T-helper 9 cell (primary cell): ENCODE measurements at places on chromosomes 11 and 22.

GRCh38 chr11:126720539-126721235, 279.9 kb downstream of the KIRREL3 start:
- no peak for DNase-seq

- DNase-seq, result no peak
Observed at GRCh38 chr11:44416776-44417175, 106.8 kb upstream of the ALX4 start.

DNA sequence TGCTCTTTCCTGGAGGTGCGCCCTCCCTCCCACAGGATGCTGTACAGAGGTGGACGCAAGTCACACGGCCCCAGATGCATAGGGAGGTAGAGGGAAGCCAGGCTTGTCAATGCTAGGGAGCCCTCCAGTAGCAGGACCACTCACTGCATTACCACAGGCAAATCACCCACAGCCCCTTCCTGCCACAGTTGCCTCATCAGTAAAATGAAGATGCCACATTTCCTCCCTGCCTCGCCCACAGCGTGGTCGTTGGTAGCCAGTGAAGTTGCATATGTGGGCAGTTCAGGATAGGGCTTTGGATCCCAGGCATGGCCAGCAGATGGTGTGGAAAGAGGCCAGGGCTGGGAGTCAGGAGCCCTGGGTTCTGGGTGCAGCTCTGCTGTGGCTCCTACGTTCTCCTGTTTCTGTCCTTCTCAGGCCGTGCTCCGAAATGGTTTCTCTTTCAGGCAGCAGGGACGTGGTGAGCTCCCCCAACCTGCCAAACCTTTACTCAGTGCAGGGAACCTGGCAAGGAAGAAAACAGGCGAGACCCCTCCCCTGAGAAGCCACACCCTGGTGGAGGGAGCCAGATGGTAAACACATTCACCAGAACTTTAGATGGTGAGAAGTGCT, 22.6 kb downstream of the DAGLA start:
- DNase-seq, result no peak

GRCh38 chr22:20973634-20974286, 6.7 kb downstream of the AIFM3 start:
- no peak for DNase-seq

DNA sequence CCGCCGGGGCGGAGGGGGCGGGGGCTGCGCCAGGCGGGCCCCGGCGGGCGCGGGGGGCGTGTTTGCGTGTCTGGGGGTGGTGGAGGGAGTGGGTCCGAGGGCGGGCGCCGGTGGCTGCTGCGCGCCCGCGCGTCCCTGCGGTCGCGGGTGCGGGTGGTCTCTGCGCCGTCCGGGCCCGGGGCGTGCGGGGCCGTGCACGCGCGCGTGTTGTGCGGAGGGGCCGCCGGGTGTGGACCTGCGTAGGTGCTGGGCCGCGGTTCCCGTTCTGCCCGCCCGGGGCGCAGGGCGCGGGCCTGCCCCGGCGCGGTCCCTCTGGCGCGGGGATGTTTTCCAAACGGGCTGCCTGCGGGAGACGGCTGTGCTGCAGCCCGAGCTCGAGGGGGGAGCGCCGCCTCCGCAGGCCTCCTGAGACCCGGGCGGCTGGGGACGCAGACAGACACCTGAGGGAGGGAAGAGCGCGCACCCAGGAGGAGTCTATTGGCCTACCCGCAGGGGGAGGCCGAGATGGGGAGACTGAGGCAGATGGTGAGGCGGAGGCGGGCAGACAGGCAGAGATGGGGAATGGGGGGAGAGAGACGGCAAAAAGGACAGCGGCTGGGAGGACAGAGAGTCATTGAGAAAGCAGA, 442 bp downstream of the PELI3 start:
- no peak for DNase-seq

GRCh38 chr11:75507571-75507970, 18.2 kb downstream of the GDPD5 start:
- DNase-seq, result no peak

DNA sequence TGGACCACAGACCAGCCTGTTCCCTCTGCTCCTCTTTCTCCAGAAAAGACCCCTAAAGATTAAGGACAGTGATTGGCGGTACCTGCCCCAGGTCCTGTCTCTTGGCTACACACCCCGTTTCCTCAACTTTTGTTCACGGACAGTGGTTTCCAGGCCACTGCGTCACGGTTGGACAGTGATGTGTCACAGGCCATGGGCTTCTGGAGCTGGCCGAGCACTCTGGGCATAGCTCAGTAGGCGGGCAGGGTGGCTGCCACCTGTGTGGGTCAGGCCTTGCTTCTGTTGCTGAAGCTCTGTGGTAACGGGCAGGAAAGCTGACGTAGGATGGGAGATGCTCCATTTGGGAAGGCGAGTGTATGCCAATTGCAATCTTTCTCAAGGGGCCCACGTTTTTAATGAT, 13.6 kb downstream of the TUB start:
- DNase-seq, result no peak

DNA sequence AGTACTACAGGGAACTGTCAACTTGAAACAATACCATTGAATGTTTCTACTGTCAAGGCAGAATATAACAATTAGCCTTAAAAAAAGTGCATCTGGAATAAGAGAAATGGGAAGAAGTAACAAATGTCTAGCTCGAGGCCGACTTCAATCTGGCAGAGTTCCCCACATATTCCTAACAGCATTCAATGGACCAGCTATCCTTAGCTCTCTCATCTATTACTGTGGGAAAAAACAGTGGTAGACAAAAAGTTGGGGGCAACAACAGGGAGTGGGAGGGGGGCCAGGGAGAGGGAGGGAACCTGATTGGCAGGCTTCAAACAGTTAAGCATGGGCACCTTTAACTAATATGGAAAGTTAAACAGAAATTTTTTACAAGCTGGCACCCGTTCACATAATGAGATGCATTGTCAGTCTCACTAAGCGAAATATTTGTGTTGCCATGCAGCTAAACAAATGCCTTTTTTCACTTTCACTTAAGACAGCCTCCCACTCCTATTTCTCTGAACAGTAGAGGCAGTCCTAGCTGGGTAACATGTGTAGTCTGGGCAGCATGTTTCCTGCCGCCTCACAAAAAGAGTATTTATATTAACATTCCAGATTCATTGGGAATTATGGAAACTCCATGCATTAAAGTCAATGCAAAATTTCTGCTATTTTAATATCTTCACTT, 62.2 kb upstream of the SOX6 start:
- DNase-seq, result no peak

- no peak for DNase-seq
Observed at GRCh38 chr22:47588578-47588960, 826.1 kb downstream of the TBC1D22A start.

GRCh38 chr11:2812371-2812991, 73.1 kb downstream of the CDKN1C start:
- no peak for DNase-seq

- DNase-seq, result no peak
Observed at GRCh38 chr22:17717708-17718107, 56.6 kb downstream of the BID start.

- DNase-seq, result no peak
Observed at GRCh38 chr11:30749268-30749667, 163.1 kb upstream of the MPPED2 start.

- DNase-seq, result no peak
Observed at GRCh38 chr22:17692841-17693240, 54.3 kb downstream of the BCL2L13 start.

DNA sequence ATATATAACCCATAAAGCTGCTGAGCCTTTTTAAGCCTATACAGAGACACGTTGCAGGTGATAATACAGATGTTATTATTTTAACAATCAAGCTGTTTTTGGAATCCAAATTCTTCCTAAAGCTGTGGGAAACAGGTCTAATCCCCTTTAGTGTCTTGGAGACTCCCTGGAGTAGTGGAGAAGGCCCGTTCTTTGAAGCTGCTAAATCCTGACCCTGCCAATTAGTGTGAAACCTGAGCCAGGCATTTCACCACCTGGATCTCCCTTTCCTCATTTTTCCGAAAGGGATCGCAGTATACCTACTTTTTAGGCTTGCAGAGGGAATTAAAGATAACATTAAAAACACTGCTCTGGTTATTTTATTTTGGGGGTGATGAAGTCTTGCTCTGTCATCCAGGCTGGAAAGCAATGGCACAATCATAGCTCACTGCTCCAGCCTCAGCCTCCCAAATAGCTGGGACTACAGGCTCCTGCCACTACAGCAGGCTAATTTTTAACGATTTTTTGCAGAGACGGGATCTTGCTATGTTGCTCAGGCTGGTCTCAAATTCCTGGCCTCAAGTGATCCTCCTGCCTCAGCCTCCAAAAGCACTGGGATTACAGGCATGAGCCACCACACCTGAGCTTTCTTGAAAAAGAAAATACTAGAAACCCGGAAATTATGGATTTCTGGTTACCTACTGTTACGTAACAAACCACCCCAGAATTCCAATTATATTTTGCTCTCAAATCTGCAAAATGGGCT, 1.7 kb upstream of the EIF4ENIF1 start:
- no peak for DNase-seq

DNA sequence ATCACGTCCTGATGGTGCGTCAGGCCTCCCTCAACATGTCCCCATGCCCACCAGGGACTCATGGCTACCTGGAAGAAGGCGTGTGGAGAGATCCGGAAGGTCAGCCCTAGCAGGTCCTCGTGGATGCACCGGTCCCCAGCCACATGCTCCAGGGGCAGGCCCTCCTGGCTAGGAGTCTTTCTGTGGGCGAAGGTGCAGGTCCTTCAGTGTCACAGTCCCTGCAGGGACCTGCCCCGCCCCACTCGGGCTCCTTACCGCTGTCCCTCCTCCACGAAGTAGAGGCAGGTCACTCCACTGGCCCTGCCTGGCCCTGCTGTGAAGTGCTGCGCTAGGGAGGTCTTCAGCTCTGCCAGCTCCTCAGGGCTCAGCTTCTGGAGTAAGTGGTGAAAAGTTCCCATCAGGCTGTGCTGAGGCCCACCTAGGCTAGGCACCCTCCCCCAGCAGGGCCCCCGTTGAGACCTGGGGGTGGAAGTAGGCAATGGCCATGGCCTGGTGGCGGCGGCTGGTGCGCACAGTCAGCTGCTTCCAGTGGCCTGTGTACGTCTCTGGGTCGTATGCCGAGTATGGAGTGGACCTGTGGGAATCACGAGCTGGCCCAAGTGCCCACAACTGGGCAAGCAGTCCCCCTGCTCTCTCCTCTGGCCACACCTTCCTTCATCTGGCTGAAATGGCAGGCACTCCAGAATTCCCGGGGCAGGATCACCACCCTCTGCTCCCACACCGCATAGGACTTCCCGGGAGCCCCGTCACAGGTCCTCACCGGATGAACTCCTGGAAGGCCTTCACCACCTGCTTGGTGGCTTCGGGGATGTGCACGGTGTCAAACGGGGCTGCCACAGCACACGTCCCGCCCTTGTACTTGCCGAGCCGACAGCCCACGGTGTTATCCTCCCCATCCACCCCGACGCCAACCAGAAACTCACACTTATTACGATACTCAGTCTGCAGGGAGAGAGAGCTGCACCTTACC, 1.1 kb upstream of the RANBP1 start:
- no peak for DNase-seq

- DNase-seq, result no peak
Observed at GRCh38 chr11:75954039-75954438, 139.0 kb downstream of the UVRAG start.

- no peak for DNase-seq
Observed at GRCh38 chr22:49228431-49229037, 599.1 kb downstream of the BRD1 start.

DNA sequence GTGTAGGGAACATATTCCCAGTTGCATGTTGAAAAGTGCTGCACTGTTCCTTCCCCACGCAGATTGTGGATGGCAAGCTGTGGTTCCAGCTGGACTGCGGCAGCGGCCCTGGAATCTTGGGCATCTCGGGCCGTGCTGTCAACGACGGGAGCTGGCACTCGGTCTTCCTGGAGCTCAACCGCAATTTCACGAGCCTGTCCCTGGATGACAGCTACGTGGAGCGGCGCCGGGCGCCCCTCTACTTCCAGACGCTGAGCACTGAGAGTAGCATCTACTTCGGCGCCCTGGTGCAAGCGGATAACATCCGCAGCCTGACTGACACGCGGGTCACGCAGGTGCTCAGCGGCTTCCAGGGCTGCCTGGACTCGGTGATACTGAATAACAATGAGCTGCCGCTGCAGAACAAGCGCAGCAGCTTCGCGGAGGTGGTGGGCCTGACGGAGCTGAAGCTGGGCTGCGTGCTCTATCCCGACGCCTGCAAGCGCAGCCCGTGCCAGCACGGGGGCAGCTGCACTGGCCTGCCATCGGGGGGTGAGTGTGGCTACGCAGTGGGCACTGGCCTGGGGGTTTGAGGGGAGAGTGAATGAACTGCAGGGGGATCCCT, 102.7 kb upstream of the MTNR1B start:
- no peak for DNase-seq
